ENCODE measurements at places on chromosomes 1 and 21.

DNA sequence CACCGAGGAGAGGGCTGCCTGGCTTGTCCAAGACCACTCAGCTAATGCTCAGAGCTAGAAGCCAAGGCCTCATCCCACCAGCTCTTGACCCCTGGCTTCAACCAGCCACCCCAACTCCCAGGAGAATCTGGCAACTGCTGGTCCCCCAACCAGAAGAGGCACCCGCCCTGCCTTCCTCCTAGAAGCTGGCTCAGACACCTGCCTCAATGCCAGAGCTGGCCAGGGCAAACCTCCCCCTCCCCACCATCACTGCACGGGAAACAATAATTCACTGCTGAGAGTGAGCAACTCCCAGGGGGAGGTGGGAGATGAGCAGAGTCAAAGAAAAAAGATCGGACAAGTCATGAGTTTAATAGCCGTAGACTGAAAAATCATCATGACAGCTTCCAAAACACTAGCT lies 3.3 kb downstream of the CHD5 start:
- no peak for DNase-seq

DNA sequence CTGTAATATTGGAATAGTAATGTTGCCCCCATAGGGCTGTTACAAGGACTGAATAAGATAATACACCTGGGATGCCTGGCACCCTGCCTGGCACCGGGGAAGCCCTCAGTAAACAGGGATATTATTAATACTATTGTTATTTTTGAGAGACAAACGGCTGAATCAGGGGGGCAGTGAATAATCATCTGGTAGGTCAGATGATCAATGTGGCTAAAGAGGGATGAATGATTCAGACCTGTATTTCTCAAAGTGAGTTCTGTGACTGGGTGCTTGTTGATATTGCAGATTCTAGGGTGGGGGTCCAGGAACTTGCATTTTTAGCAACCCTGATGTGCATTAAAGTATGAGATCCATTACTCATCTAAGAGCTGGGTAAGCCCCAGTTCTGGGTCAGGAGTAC lies 46.2 kb upstream of the BCL10 start:
- DNase-seq = no peak

- no peak for DNase-seq
These were observed 36.0 kb downstream of the EIF2B3 start for GRCh38 chr1:44950434-44950833.

DNA sequence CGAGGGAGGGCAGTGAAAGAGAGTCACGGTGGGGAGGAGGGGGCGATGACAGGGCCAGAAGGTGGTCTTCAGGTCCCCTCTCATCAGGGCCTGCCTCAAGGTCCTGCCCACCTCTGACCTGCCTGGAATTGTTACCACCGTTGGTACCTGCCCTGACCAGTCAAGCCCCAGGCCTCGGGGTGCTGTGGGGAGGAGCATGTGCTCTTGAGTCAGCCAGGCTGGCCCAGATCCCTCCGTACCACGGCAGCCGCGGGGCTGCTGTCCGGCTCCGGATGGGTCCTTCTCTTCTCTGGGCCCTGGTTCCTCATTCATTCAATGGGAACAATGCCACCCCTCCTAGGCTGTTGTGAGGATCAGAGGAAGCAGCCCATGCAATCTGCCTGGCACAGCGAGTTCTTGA lies 22.0 kb downstream of the SERINC2 start:
- DNase-seq = no peak

DNA sequence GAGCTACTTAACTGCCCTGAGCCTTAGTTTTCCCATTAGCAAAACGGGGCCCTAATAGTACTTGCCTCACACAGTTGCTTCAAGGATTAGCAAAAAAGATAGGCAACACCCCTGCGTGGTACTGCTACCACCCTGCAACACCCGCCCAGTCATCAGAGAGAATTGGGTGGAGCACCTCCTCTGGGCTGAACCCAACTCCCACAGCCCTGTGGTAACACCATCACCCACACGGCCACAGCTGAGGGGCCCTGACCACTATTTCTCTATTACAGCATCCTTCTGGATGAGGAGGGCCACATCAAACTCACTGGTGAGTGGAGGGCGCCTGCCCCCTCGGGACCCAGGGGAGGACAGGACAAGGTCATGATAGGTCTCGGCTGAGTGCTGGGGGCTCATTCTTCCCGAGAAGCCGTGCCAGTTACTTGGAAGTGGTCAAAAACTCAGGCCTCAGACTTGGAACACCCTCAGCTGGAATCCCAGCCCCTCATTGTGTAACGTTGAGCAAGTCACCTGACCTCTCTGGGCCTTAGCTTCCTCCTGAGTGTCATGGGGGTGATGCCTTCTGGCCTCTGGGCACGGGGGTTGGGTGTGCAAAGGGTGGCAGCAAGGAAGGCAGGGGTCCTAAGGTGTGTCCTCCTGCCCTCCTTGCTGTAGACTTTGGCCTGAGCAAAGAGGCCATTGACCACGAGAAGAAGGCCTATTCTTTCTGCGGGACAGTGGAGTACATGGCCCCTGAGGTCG lies 24.6 kb downstream of the RPS6KA1 start:
- DNase-seq = no peak

DNA sequence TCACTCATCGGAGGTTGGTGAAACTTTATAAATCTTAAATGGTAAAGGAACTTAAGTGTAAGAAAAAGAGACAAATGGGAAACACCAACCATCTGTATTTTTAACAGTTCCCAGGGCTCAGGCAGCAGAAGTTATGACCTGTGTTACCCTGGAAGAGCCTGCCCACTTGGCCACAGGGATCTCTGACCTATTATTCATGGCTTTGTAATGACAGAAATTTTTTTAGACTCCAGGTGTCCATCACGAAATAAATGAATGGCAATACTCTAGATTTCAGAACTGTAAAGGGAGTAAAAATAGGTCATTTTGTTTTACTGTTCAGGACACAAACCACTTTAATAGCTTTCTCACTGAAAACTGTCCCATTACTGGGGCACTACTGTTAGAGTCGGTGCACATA lies 389.8 kb downstream of the VAV3 start:
- no peak for DNase-seq

GRCh38 chr1:109091078-109091838 lies 694 bp downstream of the TMEM167B start:
- no peak for DNase-seq

Measured in cortex of kidney (tissue), 1 donor.